C1 segment of cervical spinal cord (tissue), 14 donors: ENCODE measurements at places on chromosomes 2 and 18.

- no peak for DNase-seq
These were observed 3.2 kb downstream of the ANKRD44 start for GRCh38 chr2:197307236-197307932.

DNA sequence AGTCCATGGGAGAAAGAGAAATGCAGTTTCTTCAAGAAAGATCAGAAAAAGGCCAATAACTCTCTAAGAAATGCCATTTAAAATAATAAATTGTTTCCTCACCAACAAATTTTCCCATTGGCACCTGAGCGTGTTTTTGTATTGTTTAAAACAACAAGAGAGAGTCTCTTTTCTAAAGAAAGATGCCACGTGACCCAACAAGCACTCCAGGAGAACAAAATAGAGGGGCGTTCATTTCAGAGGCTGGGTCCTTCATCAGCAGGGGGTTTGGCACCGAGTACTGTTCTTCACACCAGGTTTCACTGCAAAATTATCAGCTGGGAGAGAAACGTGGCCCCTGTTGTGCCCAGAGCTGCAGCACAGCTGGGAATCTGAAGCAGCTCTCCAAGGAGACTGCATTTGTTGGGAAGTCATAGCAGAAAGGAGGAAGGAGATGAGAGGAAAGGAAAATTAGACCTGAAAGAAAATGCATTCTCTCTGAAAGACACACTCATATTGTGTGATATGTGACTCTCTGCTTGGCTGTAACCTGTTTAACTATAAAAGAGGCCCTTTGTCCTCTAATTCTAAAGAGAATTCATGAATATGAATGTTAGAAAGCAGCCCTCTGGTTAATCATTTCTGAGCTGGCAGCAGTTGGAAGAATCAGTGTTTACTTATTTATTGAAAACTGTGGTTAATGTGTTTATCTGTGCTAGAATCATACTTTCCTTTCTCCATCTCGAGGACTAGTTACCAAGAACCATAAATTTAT is 205.3 kb upstream of the CDH20 start:
- peak; percentile 4 for DNase-seq

GRCh38 chr2:769771-770170 is 92.6 kb upstream of the TMEM18 start:
- no peak for DNase-seq

- DNase-seq: no peak
These were observed 122.2 kb downstream of the ACKR3 start for GRCh38 chr2:236691799-236692167.

DNA sequence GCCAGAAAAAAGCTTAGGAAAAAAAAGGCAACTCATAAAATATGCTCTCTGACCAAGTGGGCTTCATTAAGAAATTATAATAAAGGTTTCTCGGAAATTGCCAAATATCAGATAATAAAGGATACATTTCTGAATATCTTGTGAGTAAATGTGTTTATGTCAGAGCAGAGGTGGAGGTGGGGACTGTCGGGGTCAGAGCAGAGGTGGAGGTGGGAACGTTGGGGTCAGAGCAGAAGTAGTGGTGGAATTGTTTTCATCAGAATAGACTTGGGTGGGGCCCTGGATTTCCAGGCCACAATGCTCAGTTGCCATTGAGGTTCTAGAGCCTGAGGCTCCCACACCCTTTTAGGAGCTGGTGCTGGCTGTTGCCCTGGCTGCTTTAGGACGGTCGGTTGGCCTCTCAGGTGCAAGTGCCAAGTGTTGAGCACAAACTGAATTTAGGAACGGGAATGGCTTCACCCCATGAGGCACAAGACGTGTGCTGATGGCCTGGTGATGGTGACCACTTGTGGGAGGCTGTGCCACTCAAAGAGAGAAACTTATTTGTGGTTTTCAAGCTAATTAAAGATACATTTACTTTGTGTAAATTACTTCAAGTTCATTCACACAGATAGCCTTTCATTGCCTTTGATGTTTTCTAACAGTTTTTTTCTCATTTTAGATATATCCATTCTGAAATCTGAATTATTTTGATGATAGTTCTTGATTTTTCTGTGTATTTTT is 131.5 kb downstream of the ATP9B start:
- peak; percentile 69 for DNase-seq

GRCh38 chr18:72652990-72653593 is 109.0 kb upstream of the CBLN2 start:
- peak; percentile 8 for DNase-seq

- DNase-seq: no peak
These were observed 1183.2 kb upstream of the ACVR2A start for GRCh38 chr2:146661473-146662096.

GRCh38 chr2:170715062-170715931 is at the start of gene SP5:
SP5 (plus strand) TSS chr2:170715337; CDS start chr2:170715513, 176 bp downstream.
- no peak for DNase-seq
